ENCODE measurements at places on chromosomes 1 and 21.
A peak's percentile ranks its signal among the peaks of the same experiment; 100 is the strongest.

DNA sequence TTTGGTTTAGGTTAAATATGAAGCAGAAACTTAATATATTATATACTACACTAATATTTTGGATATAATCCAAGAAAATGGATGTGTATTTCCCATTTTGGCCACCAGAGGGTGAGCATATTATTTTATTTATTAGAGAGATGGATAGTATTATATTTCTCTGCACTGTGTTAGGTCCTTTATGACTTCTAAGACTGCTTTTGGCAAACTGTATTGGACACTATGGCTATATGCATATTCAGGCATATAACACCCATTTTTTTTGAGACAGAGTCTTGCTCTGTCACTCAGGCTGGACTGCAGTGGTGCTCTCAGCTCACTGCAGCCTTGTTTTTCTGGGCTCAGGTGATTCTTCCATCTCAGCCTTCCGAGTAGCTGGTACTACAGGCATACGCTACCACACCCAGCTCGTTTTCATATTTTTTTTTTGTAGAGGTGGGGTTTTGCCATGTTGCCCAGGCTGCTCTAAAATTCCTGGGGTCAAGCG, 17.8 kb upstream of the PGM1 start:
- DNase-seq: no peak

GRCh38 chr1:165369255-165369848, 12.8 kb upstream of the LMX1A start:
- DNase-seq: no peak

DNA sequence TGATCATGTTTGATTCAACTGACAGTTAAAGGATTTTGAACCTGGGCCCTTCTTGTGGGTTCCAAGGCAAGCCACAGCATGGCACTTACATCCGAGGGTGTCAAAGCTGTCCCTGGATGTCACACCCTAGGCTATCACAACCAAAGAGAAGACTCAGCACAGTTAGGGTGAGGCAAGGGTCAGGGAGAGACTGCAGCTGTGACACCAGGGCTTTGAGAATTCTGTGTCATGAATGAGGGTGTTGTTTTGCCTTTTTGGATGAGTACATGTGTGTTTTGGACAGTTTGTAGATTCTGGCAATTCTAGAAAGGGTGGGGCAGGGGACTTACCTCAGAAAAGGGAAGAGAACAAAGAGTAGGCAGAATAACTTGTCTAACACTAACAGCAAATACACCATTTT, 37.8 kb upstream of the ZNF326 start:
- DNase-seq: no peak

- DNase-seq: no peak
These were observed 20.0 kb downstream of the IFFO2 start for GRCh38 chr1:18936471-18936813.

DNA sequence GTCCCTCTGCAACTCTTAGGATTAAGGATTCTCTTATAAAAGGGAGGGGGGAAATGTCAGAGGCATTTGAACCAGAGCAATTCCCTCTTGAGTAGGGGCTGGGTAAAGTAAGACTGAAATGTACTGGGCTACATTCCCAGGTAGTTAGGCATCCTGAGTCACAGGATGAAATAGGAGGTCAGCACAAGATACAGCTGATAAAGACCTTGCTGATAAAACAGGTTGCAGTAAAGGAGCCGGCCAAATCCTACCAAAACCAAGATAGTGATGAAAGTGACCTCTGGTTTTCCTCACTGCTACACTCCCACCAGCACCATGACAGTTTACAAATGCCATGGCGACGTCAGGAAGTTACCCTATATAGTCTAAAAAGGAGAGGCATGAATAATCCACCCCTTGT, 14.3 kb upstream of the COX20 start:
- no peak for DNase-seq

GRCh38 chr1:118960026-118960561, 28.0 kb downstream of the TBX15 start:
- DNase-seq: no peak

GRCh38 chr1:62283986-62284385, 35.2 kb downstream of the KANK4 start:
- no peak for DNase-seq

DNA sequence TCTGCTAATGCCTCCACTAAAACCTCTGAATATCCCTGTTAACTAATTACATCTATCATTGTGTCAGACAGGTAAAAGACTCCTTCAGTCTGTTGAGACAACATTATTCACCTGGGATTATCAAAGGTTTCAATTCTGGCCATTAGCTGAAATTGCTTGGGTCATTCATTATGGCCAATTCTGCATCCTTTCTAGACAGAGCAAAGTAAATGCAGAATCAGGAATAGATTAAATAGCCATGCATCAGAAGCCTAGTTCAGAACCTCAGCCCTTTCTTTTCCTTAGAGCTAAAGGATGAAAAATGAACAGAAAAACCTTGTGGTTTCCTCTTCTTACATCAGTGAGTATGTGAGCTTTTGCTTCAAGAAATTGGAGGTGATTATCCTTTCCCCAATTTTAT, 665.4 kb upstream of the CAMK1G start:
- no peak for DNase-seq

- peak; percentile 38 for DNase-seq
These were observed 428.8 kb downstream of the SMYD3 start for GRCh38 chr1:246078126-246078887.

DNA sequence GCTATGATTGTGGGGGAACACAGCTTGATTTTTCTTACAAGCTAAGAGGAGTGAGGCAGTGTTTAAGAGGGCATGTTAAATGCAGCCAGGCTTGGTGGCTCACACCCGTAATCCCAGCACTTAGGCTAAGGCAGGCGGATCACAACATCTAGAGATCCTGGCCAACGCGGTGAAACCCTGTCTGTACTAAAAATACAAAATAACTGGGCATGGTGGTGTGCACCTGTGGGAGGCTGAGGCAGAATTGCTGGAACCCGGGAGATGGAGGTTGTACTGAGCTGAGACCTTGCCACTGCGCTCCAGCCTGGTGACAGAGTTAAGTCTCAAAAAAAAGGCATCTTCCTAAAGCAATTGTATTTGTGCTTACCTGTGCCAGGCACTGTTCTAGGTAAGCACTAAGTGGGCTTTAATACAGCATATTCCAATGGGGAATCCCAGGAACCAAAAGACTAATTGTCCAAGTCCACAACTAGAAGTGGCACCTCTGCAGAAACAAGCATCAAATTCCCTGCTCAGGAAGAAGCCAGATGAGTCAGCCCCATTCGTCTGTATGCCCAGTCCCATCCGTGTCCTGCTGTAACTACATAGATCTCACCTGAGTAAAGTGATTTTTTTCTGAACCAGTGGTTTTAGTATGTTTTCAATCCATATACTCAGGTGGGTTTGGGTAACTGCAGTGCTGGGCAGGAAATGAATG, 4.6 kb downstream of the RCC1 start:
- DNase-seq: no peak

DNA sequence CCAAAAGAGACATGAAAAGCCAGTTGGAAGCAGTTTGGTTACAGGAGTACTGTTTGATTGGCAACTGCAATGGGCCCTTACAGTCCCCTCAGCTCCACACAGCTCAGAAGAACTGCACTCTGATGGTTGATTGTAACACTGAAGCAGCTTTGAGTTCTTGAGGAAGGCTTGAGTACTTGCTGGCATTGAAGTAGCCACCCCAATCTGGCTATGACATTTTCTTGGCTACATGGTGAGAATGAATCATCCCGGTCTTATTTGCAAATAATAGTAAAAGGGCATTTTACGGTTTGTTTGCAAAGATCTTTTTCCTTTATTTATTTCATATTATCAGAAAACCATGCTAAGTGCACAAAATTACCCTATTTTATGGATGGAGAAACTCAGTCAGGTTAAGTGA, 159.7 kb upstream of the BEND5 start:
- DNase-seq: no peak

DNA sequence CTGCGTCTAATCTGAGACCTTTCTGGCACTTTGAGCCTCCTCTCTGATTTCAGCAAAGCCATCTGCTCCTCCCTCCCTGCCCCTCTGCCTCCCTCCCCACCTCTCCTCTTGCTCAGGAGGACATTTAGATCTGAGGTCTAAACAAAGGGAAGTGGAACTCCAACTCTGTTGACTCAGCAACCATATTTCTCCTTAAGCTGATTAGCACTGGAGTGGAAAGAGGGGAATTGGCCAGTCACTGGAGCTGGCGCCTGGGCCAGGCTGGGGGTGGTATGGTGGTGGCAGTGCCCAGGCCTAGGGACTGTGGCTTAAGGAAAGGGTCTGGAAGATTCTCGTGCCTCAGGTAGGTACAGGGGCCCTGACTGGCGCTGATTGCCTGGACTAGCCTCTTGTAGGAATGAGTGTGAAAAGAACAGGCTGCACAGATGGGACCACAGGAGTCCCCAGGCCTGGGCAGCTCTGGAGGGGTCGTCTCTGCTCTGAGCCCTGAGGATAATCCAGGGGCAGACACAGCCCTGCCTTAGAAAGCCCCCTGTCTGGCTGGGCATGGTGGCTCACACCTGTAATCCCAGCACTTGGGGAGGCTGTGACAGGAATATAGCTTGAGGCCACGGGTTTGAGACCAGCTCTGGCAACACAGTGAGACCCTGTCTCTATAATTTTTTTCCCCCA, 11.9 kb downstream of the SH2D2A start:
- peak; percentile 78 for DNase-seq

DNA sequence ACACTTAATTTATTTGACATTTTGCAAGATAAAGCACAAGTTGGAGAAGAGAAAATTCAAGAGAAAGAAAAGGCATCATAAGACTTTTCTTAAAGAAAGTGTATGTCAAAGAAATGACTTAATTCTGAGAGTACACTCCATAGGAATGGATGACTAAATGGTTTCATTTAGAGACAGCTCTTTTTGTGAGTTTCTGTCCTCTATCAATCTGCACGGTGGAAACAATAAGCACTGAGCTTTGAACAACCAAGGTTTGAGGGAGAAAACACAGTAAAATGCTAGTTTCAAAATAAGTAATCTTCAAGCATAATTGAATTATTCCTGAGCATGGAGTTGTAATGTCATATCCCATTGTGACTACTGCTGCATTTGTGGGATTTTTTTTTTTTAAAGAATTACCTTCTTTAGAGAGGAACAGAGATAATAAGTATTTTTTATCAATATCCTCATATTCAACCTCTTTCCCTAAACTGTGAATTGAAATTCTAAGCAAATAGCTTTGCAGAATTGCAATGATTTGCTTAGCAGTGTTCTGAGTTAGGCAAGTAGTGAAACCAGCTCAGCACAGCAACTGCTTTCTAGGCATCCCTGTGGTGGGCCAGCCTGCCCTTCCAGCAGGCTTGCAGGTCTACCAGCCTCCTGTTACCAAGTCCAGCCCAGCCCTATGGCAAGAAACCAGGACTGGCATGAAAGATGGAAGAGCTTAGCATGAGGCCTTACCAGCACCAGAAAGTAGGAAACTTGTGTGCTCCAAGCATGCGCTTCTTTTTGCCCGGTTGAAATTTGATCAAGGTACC, 38.2 kb downstream of the KCNJ6 start:
- DNase-seq: no peak

- no peak for DNase-seq
These were observed 25.5 kb upstream of the PSMG1 start for GRCh38 chr21:39208624-39209333.

DNA sequence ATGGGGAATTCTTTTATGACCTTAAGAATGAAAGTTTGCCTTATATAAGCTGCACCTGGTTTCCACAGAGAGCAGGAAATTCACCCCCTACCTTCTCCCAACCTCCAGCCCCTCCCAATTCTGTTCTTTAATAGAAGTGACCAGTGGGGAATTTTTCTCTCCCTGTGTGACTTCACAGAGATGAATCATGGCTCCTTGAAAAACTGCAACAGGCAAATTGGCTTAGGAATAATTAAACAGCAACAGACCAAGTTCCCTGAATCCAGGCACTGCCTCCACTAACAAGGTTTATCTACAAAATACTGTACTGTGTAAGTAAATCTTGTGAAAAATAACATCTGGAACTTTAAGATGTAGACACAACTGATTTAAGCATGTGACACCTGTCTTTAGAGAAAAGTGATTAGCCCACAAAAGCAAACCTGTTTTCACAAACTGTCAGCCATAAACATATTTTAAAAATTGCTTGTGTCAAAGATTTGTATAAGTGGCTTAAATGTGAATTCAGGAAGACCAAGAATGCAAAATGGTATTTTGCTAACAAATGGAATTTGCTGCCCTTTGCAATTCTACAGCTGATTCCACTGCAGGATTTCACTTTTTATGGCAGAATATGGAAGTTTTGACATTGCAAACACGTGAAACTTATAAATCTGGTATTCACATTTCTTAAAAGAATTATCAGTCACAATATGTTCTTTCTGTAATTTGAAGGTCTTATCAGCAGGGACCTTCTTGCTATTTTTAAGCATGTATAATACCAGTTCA, 54.0 kb downstream of the ALG14 start:
- no peak for DNase-seq

DNA sequence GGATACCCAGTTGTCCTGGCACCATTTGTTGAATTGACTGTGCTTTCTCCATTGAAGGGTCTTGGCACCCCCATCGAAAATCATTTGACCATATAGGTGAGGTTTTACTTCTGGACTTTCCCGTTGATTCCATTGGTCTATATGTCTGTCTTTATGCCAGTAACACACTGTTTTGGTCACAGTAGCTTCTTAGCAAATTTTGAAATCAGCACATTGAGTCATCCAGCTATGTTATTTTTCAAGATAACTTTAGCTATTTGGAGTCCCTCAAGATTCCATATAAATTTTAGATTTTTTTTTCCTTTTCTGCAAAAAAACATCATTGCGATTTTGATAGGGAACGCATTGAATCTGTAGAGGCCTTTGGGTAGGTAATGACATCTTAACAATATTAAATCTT, 235.6 kb downstream of the SMYD3 start:
- no peak for DNase-seq

DNA sequence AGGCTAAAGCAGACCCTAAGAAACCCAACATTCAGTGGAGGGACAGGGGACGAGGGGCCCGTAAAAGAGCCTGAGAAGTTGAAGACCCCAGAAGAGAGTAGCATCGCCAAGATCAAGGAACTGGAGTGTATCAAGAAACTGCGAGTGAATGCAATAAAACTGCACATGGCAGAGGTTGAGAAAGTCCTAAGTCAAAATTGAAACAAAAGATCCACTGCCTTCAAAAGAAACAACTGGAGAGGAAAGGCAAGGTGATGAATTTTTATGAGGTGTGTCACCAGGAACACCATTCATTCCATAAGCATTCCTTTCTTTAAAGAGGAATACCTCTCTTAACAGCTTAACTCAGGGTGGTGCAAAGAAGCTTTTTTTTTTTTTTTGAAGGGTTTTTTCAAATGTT, 38.3 kb upstream of the ADORA3 start:
- no peak for DNase-seq

DNA sequence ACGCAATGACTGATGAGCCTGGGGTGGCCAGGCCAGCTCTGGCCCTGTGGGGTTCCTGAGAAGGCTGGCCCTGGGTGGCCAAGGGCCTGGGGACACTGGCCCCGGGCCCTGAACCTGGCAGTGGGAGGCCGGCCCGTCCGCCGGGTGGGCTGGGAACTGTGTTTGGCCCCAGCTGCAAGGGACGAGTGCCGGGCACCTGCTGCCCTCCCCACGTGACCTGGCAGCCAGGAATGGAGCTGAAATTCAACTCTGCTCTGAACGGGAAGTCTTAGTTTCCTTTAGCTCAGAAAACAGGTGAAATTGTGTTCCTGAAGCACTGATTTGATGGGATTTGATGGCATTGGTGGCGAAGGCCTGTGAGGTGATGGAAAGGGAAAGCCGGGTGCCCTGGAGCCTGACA, 8.2 kb upstream of the TTLL10 start:
- DNase-seq: no peak

GRCh38 chr1:219264561-219264960, 90.9 kb downstream of the LYPLAL1 start:
- DNase-seq: no peak

All from DMS153 (cell line).